GM13977 (cell line): ENCODE measurements at places on chromosomes 16 and 17.

DNA sequence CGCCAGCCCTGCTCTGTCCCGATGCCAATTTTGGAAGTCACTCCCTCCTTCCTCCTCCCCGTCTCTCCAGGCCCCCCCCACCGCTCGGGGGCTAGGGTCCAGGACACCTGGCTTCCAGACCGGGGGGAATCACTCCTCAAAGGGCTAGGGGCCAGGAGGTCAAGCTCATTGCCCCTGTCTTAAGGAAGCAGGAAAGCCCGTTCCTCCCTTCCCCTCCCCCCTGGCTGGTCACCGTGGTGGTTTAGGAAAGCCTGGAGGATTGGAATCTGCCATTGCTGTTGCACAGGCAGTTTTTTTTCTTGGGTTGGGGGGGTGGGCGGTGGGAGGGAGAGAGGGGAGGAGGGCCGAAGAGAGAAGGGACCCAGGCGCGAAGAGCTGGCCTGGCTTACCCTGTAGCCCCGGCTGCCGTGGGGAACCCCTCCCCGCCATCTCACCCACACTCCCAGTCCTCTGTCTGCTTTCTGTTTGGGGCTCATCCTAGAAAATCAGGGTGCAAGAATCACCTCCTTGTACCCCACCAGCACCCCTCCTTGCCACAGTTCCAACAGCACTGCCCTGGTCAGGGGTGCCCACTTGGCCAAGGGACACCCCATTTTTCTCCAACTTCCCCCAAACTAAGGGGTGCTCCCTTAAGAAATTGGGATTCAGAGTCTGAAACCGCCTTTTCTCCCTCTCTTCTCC is 2.9 kb upstream of the BCL6B start:
- no peak for DNase-seq

GRCh38 chr16:84820771-84821170 is 986 bp downstream of the CRISPLD2 start:
- DNase-seq = no peak

DNA sequence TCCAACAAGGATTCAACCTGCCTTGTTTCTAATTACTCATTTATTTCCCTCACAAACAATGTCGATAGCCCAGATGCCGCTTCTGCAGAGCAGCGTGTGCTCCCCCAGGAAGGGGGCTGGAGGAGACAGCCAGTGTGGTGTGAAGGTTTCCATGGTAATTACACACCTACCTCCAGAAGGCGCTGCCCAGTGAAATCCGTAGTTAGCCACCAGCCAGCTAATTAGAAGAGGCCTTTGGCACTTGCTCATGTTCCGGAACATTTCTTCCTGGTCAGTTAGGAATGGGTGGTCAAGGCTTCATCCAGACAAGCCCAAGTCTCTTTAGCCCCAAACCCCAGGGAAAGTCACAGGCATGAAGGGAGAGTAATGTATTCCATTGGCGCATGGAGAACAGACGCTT is 342.5 kb upstream of the C16orf82 start:
- no peak for DNase-seq

DNA sequence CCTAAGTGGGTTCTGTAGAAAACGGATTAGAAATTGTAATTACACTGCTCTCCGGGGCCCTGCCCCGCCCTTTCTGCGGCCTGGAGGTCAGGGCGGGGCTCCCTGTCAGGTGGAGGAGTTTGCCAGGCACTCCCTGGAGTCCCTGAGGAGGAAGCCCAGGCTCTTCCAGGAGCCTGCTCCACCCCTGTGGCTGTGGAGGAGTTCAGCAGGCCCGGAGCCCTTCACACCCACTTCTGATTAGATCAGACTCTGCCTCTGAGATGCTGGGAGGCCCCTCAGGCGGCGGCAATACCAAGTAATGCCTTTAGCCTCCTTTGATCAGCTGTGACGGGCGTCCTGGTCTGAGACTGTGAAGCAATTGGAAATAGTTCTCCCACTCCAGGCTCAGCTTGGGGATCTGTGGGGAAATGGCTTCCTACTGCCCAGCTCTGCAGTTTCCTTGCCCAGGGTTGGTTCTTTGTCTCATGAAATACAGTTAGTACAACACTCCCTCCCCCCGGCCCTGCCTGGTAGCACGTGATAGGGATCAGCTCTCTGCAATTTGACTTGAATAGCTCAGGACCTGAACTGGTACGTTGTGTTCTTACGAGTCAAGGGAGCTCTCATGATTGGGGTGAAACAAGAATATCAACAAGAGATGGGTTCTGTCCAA is 22.3 kb downstream of the BAIAP2 start:
- DNase-seq = no peak

DNA sequence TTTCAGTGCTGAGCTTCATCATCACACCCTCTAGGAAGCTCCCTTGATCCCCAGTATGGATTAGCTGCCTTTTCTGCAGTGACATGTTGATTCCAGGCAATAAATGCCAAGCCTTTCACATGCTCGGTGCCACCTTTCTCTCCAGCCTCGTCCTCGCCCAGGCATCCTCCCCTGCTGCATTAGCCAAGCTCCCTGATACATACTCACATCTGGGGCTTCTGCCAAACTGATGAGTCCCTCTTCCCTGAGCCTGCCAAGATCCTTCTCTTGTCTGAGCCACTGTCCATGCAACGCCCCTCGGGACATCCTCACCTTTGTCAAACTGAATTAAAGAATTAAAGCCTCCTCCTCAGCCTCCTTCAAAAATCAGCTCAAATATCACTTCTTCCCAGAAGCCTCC is 538.5 kb upstream of the CDH11 start:
- no peak for DNase-seq

DNA sequence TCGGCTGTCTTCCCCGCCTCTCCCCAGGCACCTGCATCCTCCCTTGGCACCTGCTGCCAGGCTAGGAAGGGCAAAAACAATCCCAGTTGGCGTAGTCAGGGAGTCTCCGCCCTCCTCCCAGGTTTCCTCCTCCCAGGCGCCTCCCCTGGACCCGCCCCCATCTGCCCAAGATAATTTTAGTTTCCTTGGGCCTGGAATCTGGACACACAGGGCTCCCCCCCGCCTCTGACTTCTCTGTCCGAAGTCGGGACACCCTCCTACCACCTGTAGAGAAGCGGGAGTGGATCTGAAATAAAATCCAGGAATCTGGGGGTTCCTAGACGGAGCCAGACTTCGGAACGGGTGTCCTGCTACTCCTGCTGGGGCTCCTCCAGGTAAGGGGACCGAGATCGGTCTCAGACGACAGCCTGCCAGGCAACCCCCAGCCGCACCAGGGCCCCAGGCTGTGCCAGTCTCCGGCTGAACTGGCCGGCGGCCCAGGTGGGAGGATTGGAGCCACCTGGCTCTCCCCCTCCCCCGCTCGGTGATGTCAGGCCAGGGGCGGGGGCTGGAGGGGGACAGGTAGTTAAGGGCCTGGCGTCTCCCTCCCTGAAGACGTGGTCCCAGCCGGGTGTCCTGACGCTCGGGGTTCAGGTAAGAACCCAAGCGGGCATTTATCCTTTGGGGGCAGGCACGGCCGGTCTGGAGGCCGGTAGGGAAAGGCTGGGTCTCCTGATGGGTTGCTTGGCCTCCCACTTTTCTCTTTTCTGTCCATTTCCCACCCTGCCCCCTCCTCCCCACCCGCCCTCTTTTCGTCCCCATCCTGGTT is at the start of gene GRB7:
Gene GRB7, plus strand, starts transcription at position 179 of the 808 bp plus-strand sequence. CDS start 4,364 bp downstream, outside the sequence.
- no peak for DNase-seq

- DNase-seq = no peak
Measured at GRCh38 chr17:76314392-76315227, 6.5 kb upstream of the QRICH2 start.
